ENCODE measurements at places on chromosomes 3 and 15. TPM values are rescaled to one million over a fixed set of nuclear protein-coding genes. Genes with fewer than 3 reads are reported as not detected.

GRCh38 chr15:100958326-100959065 lies 39.3 kb downstream of the LRRK1 start:
- no peak for DNase-seq

DNA sequence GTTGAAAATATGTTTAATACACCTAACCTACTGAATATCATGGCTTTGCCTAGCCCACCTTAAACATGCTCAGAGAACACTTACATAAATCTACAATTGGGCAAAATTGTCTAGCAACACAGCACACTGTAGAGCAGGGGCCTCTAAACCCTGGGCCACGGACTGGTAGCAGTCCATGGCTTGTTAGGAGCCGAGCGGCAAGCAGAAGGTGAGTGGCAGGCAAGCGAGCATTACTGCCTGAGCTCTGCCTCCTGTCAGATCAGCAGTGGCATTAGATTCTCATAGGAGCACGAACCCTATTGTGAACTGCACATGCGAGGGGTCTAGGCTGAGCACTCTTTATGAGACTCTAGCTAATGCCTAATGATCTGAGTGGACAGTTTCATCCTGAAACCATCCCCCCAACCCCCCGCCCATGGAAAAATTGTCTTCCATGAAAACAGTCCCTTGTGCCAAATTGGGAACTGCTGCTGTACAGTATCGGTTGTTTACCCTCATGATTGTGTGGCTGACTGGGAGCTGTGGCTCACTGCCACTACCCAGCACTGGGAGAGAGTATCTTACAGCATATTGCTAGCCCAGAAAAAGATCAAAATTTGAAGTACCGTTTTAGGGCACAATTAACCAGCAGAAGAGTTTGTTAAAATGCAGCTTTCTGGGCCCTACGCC lies 26.1 kb downstream of the CMSS1 start:
- DNase-seq, result no peak

DNA sequence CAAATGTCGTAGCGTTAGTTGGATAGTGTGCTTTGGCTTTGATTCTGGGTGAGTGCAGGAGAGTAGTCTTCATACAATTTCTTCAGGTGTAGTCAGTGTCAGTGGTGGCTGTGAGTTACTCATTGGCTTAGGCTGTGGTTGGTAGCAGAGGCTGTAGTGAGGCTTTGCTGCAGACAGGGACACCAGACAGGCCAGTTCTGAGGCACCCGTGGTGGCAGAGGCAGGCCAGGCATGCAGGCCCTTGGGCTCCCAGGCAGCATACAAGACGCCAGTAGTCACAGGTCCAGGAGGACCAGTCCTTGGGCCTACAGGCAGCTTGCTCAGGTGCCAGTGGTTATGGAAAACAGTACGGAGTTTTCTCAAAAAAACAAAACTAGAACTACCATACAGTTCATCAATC lies 61.3 kb downstream of the DMXL2 start:
- DNase-seq, result peak; percentile 74

- peak; percentile 87 for DNase-seq
These were observed 780 bp downstream of the TIPARP start for GRCh38 chr3:156674911-156675829.

Gene MAP1A
- total RNA-seq, result 1.1 TPM

DNA sequence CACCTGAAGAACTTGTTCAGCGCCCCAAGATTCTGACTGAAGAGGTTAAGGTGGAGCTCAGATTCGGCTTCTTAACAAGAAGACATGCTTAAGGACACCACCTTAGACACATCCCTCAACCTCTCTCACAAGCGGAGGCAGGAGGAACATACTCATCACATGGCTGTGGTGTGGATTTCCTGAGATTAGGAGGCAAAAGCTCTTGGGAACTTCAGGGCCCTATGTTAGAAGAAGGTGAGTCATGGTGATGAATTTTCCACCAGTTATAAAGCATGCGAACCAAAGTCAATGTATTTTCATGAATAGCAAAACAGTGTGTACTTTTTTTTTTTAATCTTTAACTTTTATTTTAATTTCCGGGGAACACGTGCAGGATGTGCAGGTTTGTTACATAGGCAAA lies 212.2 kb upstream of the SUCLG2 start:
- DNase-seq, result no peak

Gene CHSY1
- 33.3 TPM for total RNA-seq

DNA sequence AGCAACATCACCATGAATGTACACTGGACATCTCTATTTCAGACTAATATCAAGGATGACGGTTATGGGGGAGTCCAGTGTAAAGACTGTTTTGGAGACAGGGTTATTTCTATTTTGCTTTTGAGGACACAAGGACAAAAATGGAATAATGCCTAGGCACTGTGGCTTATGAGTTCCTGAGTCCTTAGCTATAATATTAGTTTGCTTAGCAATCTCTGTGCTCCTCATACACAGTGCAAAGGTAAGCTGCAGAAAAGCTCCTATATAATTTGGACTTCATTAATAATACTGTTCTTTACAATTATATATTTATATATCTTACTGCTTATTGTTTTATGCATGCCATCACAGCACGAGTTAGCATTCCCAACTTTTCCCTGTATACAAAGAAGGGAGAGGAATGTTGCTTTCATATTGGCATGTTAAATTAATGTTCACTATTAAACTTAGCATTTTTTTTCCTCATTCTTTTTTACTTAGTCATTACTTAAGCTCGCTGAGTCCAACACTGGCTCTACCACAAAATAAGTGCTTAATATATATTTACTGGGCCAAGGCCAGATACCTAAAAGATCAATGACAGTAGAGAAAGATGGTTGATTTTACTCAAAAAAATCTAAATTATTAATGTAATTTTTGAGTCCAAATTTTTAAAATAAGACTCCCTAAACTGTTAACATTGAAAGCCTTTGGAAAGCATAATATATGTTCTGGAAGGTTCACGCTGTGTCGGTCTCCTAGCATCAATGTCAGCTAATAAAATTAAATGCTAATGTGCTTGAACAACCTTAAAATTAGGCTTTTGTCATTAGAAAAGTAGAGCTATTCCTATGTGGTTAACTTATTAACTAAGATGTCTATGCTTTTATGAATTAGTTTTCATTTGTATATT lies 13.8 kb downstream of the THBS1 start:
- no peak for DNase-seq

DNA sequence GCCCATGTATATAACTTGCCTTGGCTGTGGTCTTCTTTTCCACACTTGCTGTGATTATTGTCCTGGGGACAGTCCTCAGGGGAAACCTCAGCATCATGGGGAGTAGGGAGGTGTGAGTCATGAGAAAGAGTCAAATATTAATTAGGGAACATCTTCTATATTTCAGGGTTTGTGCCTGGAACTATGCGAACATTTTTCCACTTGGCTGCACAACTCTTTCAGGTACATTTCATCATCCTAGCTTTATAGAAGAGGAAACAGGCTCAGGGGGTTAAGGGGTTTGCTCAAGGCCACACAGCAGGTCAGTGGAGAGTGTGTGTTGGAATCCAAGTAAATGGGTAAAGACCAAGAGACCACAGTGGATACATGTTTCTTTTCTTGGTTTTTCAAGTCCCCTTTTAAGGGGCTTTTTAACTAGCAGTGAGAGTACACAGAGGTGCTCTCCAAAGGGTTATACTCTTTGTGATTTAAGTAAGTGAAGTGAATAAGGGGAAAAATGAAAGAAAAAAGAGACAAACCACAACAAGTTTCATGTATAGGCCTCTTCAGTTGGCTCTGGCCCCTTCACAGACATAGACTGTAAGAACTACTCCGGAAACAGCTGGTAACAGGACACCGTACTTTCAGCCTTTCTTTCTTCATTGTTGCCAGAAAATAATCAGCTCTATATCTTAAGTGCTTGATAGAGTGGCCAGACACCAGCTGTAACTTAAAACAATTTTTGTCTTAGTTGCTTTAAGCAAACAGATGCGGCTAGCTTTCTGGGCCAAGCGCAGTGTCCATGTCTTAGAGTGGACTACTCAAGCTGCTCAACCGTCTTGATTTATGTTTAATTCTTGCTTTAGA lies 64.6 kb downstream of the EEFSEC start:
- DNase-seq, result no peak

- no peak for DNase-seq
These were observed 75.2 kb downstream of the FMN1 start for GRCh38 chr15:33119273-33119672.

- DNase-seq, result no peak
These were observed 28.8 kb downstream of the ATG7 start for GRCh38 chr3:11300970-11301369.

DNA sequence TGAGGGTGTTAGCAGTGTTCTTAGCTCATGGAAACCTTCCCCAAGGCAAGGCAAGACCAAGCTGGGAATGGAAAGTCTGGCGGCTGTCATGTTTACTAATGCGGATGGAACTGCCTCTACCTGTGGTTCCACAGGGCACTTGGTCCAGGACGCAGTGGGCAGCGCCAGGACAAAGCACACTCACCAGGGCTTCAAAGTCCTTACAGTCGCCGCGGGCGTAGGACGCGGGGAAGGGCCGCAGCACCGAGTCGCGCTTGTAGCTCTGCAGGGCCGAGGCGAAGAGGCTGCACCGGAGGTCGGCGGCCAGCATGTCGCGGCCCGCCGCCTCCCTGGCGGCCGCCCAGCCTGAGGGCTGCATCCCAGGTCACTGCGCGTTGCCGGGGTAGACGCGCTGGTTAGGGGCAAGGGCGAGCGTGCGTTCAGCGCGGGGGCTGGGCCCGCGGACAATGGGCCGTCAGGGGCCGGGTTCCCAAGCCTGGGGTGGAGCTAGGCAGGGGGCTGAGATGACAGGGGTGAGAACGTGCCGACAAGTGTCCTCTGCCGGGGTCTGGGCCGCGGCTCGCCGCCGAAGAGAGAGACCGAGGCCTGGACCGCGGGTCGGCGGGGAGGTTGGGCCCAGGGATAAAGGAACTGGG lies 497 bp downstream of the PARP16 start:
- peak; percentile 90 for DNase-seq

DNA sequence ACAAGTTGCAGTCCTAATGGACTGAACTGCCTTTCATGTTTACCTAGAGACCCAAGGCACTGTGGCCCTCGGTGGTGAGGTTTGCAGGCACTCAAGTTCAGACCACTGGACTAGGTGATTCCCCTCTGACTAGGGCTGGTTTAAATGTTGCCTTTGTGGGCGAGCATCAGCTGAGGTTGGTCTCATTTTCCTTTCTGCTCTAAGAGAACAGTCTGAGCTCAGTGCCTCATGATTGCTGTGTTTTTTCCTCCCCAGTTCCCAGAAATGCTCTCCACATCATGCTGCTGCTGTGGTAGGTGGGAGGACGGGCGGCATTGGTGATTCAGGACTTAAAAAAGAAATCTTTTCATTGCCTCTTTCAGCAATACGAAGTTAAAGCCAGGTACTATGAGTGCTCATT lies 237.2 kb downstream of the MBNL1 start:
- DNase-seq, result no peak

Gene GPR149
- total RNA-seq, result not detected

DNA sequence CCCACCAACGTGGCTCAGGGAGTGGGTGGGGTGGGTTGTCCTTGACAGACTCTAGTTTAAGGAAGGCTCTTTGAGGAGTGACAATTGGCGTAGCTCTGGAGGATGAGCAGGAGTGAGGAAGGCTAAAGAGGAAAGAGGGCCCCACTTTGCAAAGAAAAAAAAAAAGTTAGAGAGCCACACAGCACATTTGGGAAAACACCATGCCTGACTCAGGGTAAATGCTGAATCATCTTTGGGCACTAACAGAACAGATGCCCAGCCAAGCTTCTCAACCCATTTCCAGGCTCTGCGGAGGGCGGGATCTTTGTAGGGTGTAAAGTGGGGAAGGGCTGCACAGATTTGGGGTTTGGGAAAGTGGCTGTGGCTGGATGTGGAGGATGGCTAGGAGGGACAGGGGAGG lies 179.1 kb upstream of the RGMA start:
- no peak for DNase-seq

- no peak for DNase-seq
These were observed 34.9 kb downstream of the CYP19A1 start for GRCh38 chr15:51303462-51303980.

GRCh38 chr15:56681113-56681512 lies 52.2 kb downstream of the ZNF280D start:
- DNase-seq, result no peak

Gene SEC61A1
- 178 TPM for total RNA-seq

Gene DAZL
- total RNA-seq, result not detected

DNA sequence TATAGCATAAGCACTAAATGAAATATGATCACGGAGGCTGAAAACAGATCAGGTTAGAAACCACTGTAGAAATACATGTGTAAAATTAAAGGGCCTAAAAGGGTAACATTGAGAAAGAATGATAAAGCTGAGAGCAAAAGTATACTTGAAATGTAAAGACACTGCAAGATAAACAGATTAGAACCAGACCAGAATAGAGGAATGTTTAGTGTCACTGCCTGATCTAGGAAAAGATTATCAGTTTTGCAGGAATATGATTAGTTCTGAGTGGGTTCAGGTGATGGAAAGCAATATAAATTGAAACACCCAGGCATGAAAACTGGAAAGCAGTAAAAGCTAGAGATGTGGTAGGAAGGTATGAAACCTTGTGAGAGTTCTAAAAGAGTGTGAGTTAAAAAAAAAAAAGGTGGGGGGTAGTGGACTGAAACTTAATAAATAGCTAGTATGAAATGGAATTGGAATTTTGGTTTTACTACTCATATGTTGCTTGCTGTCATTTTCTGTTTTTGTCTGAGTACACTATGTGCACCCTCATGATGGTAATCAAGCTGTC lies 16.0 kb upstream of the C3orf38 start:
- no peak for DNase-seq

Gene RARB
- 17.4 TPM for total RNA-seq

- DNase-seq, result peak; percentile 65
These were observed 128.2 kb downstream of the LRRK1 start for GRCh38 chr15:101047301-101047781.

GRCh38 chr3:73110530-73110929 lies 49.1 kb downstream of the EBLN2 start:
- DNase-seq, result peak; percentile 49

- no peak for DNase-seq
These were observed 77.9 kb downstream of the SERPINI1 start for GRCh38 chr3:167813169-167814123.

- no peak for DNase-seq
These were observed 248.4 kb downstream of the ISL2 start for GRCh38 chr15:76584868-76585575.

DNA sequence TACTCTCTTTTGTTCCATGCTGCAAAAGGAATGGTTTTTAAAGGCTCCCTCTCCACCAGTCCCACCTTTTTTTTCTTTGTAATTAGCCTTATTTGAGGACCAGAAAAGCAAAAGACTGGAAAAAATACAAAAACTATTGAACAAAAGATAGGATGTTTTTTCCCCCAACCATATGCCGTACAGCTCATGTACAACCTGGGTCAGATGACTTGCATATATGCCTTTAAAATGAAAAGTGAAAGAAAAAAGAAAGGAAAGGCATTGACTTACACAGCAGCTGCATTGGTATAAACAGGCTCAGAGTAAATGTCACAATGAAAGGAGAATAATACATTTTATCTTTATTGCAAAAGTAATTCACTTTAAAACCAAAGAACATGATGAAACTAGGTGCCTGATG lies 69.5 kb upstream of the CMC1 start:
- DNase-seq, result no peak

Gene CCR9
- total RNA-seq, result not detected

DNA sequence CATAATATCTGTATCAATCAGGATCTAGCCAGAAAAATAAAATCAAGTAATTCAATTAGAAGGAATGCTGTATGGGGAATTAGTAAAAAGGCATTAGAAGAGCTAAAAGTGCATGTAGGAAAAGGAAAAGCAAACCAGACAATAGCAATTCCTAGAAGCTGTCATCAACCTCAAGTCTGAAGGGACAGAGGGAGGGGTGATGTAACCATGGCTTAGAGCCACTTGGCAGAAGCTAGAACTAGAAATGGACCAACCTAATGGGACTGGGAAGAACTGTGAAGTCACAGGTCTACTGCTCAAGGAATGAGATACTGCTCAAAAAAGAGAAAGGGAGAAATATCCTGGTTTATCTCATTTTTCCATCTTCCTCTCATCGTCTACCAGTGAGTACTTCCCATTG lies 590.7 kb upstream of the SGO1 start:
- no peak for DNase-seq

Data from endodermal cell (in vitro differentiated cells).